ENCODE measurements at places on chromosomes 7 and 10.

- DNase-seq, result no peak
Observed at GRCh38 chr7:120060281-120060680, 212.7 kb upstream of the KCND2 start.

DNA sequence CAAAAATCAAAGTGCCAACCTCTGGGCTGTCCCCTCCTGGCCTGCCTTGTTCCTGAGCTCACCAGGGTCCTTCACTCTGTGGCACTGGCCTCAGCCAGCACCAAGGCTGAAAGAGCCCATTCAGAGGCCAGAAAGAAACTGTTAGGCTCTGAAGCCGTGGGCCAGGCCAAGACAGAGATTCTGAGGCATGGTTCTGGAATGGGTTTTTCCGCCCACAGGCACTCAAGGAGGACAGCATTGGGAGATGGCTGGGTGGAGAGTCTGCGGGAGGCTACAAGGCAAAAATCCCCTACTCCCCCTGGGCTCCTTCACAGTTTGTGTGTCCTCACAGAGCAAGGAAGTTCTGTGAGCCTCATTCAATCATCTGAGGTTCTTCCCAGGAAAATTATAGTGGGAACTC lies 31.7 kb downstream of the GRIFIN start:
- no peak for DNase-seq

- no peak for DNase-seq
Observed at GRCh38 chr7:48173756-48174382, 2.6 kb downstream of the ABCA13 start.

DNA sequence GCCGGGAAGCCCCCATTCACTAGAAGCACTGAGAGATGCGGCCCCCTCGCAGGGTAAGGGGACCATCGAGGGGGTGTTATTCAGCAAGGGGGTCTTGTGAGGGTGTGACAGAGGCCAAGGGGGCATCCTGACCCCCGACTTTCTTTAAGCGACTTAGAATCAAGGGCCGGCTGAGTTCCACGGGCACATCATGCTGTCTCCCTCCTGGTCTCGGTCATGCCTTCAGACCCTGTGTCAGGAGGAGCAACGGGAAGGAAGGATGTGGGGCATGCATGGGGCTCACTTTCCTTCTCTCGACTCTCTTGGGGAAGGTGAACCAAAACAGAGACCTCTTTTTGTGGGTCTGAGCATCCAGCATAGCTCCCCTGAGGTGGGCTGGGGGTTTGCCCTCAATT lies 2.5 kb downstream of the ACSL5 start:
- DNase-seq, result no peak

DNA sequence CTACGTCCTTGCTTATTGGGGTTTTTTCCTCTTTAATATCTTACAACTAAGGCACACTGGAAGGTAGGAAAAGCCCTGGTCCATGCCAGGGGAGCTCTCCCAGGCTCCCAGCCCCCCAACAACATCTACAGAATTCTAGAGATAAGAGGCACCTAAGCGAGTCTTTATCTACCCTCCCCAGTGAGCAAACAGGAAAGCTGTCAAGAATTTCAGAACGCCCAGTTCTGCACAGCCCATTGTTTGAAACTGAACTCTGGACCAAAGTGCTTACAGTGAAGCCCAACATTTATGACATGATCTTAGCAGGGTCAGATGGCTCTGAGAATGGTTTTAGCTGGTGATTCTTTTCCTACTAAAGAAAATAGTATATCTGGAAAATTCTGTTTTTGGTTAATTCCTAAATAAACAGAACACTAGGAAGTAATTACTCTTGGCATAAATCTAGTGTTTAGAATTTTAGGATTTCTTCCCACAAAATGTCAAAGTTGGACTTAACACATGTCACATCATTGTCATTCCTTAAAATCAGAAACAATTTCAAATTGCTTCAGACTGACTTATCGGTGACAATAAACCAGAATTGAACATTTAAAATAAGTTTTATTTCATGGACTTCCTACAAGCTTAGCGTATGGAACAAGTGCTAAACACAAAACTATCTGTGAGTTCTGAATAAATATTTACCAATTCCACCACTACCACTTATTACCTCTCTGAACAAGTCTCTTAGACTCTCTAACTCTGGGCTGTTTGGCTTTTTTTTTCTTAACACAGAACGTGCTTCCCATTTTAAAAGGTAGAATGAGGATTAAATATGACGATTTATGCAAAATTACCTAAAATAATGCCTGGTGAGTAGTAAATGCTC lies 31.3 kb upstream of the RNF32 start:
- DNase-seq, result no peak

DNA sequence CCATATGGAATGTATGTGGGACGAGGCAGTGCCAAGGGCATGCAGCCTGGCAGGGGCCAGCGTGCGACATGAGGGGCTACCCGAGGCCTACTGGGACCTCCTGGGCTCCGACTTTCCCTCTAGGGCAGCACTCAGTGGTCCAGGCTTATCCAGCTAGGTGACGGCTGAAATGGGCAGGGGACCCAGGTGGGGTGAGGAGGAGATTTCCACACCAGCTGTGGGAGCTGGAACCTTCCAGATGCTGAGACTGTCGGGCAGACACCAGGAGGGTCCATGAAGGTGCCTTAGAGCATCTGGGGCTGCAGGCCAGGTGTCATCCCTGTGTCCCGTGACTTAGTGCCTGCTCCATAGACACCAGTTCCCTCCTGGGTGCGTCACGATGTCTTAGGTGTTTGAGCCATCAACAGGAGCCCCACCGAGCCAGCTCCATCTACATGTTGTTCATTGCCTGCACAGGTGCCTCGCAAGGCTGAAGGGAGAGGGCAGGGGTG lies 13.4 kb downstream of the ZNF316 start:
- DNase-seq, result no peak

DNA sequence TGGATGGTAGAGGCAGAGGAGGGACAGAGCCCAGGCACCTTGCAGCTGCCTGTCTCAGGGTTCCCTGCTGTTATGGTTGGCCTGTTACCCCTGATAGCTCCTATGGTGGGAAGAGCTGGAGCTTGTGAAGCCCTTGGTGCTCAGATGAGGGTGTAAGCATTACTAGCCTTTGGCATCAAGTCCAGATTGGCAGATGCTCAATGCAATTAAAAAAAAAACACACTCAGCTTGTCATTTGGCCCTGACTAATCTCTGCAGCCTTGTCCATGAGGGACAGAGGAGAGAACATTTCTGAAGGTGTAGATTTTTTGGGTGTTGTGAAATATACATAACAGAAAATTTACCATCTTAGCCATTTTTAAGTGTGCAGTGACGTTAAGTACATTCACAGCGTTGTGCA lies 86.3 kb downstream of the PLPP4 start:
- DNase-seq, result no peak

GRCh38 chr7:90579181-90579688 lies 16.9 kb upstream of the CDK14 start:
- DNase-seq, result peak; percentile 46

- DNase-seq, result peak; percentile 69
Observed at GRCh38 chr10:14478604-14479003, 147.9 kb upstream of the FRMD4A start.

Data from NCI-H526 (cell line).